ENCODE measurements at places on chromosomes 16 and 17.

- no peak for DNase-seq
Measured at GRCh38 chr17:51422634-51423033, 162.3 kb downstream of the UTP18 start.

GRCh38 chr16:88688013-88688778, 1.9 kb upstream of the SNAI3 start:
- DNase-seq = no peak

- DNase-seq = no peak
Measured at GRCh38 chr16:8055761-8056160, 534.5 kb downstream of the TMEM114 start.

DNA sequence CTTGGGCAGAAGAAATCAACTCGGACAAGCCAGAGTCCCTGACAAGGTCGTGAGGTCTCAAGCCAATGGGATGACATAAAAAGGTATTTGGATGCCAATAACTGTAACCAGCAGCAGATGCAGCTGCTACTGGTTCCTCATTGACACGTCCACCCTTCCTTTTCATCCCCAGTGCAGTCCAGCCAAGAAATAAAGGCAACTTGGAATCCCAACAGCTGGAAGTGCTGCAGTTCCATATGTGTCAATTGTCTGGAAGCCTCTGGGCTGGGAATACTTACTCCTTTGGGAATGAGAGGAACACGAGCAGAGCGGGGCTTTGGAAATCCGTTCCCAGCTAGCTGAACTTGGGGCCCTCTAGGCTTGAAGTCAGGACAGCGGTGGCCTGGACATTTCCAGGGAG, 360.4 kb upstream of the ZFHX3 start:
- no peak for DNase-seq

GRCh38 chr17:39923836-39924690, 3.3 kb downstream of the ORMDL3 start:
- no peak for DNase-seq

GRCh38 chr16:3554351-3554928, 22.8 kb downstream of the NLRC3 start:
- DNase-seq = no peak

Measured in fibroblast of upper back skin (primary cell).